ENCODE measurements at places on chromosomes 12 and 14. TPM values are rescaled to one million over a fixed set of nuclear protein-coding genes. Genes with fewer than 3 reads are reported as not detected.

Gene ARHGEF25
- 0.47 TPM for total RNA-seq

Gene ZNF385A
- 1.8 TPM for total RNA-seq

Gene MAP4K5
- 43.0 TPM for total RNA-seq

DNA sequence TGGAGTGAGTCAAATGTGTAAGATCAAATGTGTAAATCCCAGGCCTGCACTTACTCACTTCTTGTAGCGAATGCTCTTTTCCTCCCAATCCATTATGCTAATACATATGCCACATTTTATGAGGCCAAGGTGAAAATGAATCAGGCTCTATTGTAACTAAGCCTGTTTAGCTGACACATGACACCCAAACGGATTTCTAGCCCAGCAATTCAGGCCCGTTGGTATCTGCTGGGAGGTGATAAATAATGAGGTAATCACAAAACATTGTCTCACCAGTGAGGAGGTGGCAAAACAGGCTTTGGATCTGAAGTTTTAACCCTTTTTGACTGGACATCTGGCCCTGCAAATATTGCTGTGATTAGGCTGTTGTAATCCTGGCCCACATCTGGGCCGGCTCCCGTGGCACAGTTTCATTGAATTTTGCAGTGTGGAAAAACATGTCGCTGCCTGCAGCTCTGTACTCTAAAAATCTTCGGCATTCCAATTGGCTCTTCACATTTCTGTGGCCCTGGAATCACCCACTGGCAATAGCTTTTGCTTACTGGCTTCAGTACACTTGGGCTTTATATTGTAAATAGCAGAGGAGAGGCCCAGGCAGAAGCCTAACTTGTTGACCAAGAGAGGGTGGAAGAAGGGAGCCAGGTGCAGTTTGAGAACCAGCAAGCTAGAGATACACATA lies 106.1 kb downstream of the PAX9 start:
- DNase-seq, result no peak
- no peak overlapping the region for H3K27ac ChIP-seq
- no peaks in the 10 kb centered on the region for H3K4me1 ChIP-seq
- H3K4me3 ChIP-seq, result no peak overlapping the region
- H3K36me3 ChIP-seq, result no peaks in the 10 kb centered on the region
- no peaks in the 10 kb centered on the region for H3K27me3 ChIP-seq

Gene KCTD10
- total RNA-seq, result 31.9 TPM

Gene FAM161B
- 6.5 TPM for total RNA-seq

- DNase-seq, result peak; percentile 42
- no peak overlapping the region for H3K27ac ChIP-seq
- H3K4me3 ChIP-seq, result no peak overlapping the region
Observed at GRCh38 chr14:69715725-69716477, 51.0 kb upstream of the SRSF5 start.

DNA sequence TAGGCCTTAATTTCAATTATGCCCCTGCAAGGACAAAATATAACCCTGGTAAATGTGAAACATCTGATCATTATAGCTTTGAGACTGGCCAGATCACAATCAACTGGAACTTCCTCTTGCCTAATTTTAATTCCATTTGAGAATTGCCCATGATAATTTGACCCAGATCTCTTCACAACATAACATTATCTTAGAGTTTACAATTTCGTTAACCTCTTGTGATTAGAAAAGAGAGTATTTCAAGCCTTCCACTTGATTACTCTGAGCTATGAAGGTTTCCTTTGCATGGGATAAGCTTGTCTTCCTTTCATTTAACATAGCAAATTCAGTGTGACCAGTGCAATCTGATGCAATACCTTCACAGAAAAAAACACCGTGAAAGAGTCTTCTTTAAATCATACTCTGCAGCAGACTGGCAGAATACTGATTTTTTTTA lies 143.6 kb downstream of the DUSP6 start:
- no peak for DNase-seq
- H3K4me3 ChIP-seq, result no peak overlapping the region
- peaks cover 6% of the 10 kb centered on the region for H3K4me1 ChIP-seq
- H3K27ac ChIP-seq, result no peak overlapping the region
- no peaks in the 10 kb centered on the region for H3K36me3 ChIP-seq
- H3K27me3 ChIP-seq, result no peaks in the 10 kb centered on the region

GRCh38 chr12:79900951-79901350 lies 33.9 kb downstream of the PPP1R12A start:
- no peaks in the 10 kb centered on the region for H3K27me3 ChIP-seq
- H3K36me3 ChIP-seq, result no peaks in the 10 kb centered on the region
- no peak overlapping the region for H3K4me3 ChIP-seq
- peaks cover 49% of the 10 kb centered on the region for H3K4me1 ChIP-seq

Gene ARMH4
- total RNA-seq, result not detected

DNA sequence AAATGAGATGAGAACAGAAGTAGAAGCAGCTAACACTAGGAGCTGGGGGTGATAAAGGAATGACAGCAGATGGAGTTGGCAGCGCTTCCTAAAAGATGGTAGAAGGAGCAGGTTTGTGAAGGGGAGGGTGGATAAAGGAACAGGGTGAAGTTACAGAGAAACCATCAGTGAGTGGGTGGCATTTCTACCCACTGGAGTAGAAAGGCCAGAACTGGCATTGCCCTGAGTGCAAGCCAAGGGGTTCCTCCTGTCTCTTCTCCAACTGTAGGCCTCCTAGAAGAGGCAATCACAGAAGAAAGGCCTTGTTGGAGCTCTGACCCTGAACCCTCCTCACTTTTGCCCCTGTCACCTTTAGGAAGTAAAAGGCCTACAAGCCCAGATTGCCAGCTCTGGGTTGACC lies 2.2 kb downstream of the KRT18 start:
- H3K36me3 ChIP-seq, result no peaks in the 10 kb centered on the region
- no peak for DNase-seq
- H3K27me3 ChIP-seq, result no peaks in the 10 kb centered on the region

GRCh38 chr14:94522115-94522724 lies 13.0 kb upstream of the SERPINA12 start:
- H3K4me3 ChIP-seq, result no peak overlapping the region
- no peak overlapping the region for H3K27ac ChIP-seq
- H3K27me3 ChIP-seq, result peaks cover 4% of the 10 kb centered on the region
- no peaks in the 10 kb centered on the region for H3K36me3 ChIP-seq
- no peaks in the 10 kb centered on the region for H3K4me1 ChIP-seq

Gene AKAP6
- 3.7 TPM for total RNA-seq

DNA sequence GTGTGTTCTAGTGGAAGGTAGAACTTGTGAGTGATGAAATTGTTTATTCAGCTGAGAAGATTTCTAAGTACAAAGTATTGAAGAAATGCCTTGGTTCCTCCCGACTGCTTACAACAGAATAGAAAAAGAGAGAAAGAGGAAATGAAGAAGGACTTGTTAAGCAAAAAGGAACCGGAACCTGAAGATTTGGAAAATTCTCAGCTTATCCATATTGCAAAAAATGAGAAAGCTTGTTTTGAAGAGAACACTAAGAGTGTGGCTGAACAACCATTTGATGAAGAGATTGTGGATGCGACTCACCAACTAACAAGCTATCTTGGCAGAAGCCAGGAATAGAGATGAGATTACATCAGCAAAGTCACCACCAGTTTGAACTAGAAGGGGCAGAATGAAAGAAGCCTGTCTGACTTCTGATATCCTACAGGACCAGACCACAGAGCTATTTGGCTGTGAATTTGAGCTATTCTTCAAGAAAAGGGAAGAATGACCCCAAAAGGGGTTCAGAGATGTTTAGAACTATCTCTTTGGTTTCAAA lies 15.1 kb downstream of the NDUFA9 start:
- peaks cover 85% of the 10 kb centered on the region for H3K36me3 ChIP-seq
- H3K27me3 ChIP-seq, result no peaks in the 10 kb centered on the region
- no peaks in the 10 kb centered on the region for H3K4me1 ChIP-seq
- no peak for DNase-seq
- H3K4me3 ChIP-seq, result no peak overlapping the region

DNA sequence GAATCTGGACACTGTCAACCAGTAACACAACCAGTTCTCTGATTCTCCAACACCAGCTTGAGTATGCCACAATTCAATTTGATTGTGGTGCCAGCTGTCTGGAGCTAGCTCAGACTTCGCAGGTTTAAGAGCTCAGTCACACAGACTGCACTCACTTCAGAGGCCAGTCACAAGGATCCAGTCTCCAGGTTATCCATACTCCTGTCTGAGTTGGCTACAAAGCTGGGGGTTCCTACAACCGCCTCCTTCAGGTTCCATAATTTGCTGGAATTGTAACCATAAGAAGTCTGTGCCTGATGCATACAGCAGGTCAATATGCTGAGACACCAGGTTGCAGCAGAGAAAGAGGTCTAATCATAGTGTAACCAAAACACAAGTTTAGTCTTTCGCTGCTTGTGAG lies 70.5 kb upstream of the CPSF6 start:
- H3K36me3 ChIP-seq, result no peaks in the 10 kb centered on the region
- H3K27me3 ChIP-seq, result no peaks in the 10 kb centered on the region
- H3K4me3 ChIP-seq, result no peak overlapping the region
- H3K4me1 ChIP-seq, result no peaks in the 10 kb centered on the region

- no peak for DNase-seq
- H3K4me1 ChIP-seq, result peaks cover 74% of the 10 kb centered on the region
- H3K27me3 ChIP-seq, result no peaks in the 10 kb centered on the region
- peaks cover 38% of the 10 kb centered on the region for H3K36me3 ChIP-seq
Observed at GRCh38 chr12:108566452-108566851, 4.1 kb downstream of the ISCU start.

DNA sequence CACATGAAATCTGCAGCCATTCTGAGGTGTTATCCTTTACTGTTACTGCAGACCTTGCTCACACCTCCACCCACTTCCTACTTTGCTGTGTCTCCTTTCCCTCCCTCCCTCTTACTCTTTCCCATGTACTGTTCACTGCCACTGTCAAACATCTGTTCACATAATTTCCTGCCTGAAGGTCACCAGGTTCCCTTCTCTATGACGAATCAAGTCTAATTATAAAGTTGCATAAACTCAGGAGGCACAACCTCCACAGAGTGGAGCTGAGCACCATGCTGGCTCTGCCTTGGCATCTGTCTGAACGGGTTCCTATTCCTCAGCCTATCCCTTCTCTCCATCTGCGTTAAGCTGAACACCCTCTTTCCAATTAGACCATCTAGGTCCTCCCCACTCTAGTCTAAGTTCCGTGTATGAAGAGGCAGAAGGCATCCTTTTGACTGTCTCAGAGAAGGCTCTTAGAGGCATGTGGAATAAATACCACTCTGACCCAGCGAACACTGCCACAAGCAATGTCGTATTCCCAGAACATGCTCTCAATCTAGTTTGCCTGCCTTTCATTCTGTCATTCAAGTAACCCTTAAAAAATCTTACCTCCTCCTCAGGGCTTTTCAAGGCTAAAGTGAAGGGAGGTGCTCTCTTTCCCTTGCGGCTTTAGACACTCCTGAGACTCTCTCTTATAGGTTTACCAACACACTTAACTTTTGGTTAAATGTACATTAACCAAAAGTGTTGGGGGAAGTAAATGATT lies 48.7 kb downstream of the ACADS start:
- H3K36me3 ChIP-seq, result peaks cover 3% of the 10 kb centered on the region
- H3K4me3 ChIP-seq, result no peak overlapping the region
- peaks cover 6% of the 10 kb centered on the region for H3K4me1 ChIP-seq
- H3K27me3 ChIP-seq, result no peaks in the 10 kb centered on the region
- H3K27ac ChIP-seq, result no peak overlapping the region
- DNase-seq, result no peak

GRCh38 chr12:42603246-42603990 lies 13.9 kb upstream of the PRICKLE1 start:
- H3K27ac ChIP-seq, result no peak overlapping the region
- H3K4me1 ChIP-seq, result no peaks in the 10 kb centered on the region
- H3K36me3 ChIP-seq, result no peaks in the 10 kb centered on the region
- no peak overlapping the region for H3K4me3 ChIP-seq
- no peaks in the 10 kb centered on the region for H3K27me3 ChIP-seq

Gene DLK1
- total RNA-seq, result not detected

DNA sequence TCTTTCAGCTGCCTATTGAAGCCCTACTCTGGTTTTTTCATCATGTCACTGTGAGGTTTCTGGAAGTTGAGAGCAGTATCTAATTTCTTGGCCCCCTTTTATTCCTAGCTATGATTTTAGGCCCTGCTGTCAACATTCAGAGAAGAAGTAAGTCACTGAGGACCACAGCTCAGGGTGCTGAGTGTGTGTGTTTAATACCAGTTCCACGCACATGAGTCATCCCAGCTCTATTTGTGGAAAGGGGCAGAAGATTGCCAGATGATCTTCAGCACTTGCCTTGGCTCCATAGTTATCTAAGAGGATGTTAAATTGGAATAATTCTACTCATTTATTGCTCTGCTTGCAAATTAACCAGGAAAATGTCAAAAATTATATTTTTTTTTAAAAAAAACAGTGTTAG lies 65.5 kb upstream of the SLC38A4 start:
- H3K4me3 ChIP-seq, result no peak overlapping the region
- no peak for DNase-seq
- no peaks in the 10 kb centered on the region for H3K27me3 ChIP-seq
- no peaks in the 10 kb centered on the region for H3K36me3 ChIP-seq

Gene DLGAP5
- not detected for total RNA-seq

Gene OR4Q2
- total RNA-seq, result not detected

- H3K27me3 ChIP-seq, result peaks cover 14% of the 10 kb centered on the region
- peak; percentile 6 for DNase-seq
- peaks cover 5% of the 10 kb centered on the region for H3K4me1 ChIP-seq
- H3K4me3 ChIP-seq, result no peak within 1 kb of the TSS
- H3K36me3 ChIP-seq, result no peaks in the 10 kb centered on the region
Observed at GRCh38 chr12:21940549-21941505, at the start of gene ABCC9. TSS of gene ABCC9 (minus strand) at chr12:21941426. CDS start at chr12:21936674, 4,752 bp downstream.

Gene BMP4
- 2.2 TPM for total RNA-seq

DNA sequence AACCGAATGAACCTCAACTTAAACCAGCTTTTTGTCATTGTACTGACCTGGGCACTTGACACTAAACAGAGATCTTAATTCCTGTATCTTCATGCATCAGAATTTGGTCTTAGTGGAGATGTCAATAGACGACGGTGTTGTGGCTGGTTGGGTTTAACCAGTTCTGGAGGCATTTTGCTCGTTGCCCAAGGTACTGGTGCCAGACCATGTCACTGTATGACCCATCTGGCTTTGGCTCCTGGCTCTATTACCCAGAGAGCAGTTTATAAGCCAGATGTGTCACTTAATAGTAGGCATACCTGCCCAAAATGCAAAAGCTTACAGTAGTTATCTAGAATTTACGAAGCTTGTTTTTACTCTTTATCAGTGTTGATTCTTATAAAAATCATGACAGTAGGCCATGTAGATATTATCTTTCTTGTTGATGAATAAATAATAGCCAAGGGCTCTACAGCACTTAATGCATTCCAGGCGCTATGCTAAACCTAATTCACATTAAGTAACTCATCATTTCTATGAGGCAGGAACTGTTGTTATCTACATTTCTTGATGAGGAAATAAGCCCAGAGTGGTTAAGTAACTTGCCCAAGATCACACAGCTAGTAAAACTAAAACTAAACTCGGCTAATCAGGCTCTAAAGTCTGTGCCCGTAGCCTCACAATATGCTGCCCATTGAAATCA lies 179.7 kb upstream of the HIF1A start:
- H3K4me3 ChIP-seq, result no peak overlapping the region
- H3K4me1 ChIP-seq, result peaks cover 83% of the 10 kb centered on the region
- no peaks in the 10 kb centered on the region for H3K27me3 ChIP-seq
- peaks cover 28% of the 10 kb centered on the region for H3K36me3 ChIP-seq
- DNase-seq, result no peak
- H3K27ac ChIP-seq, result no peak overlapping the region

GRCh38 chr12:113231235-113232088 lies 10.2 kb downstream of the TPCN1 start:
- no peak overlapping the region for H3K4me3 ChIP-seq
- no peak for DNase-seq
- H3K27ac ChIP-seq, result no peak overlapping the region
- peaks cover 62% of the 10 kb centered on the region for H3K4me1 ChIP-seq
